ENCODE measurements at places on chromosomes 16 and 17. TPM values are rescaled to one million over a fixed set of nuclear protein-coding genes. Genes with fewer than 3 reads are reported as not detected.

The HBM gene
- total RNA-seq = not detected

The C17orf107 gene
- 0.52 TPM for total RNA-seq

The CCL7 gene
- not detected for total RNA-seq

The P3H4 gene
- 10.7 TPM for total RNA-seq

The WFDC1 gene
- total RNA-seq = 10.9 TPM

The ZC3H7A gene
- total RNA-seq = 42.4 TPM

The SLC5A11 gene
- 2.4 TPM for total RNA-seq

The CLEC19A gene
- not detected for total RNA-seq

Measured in mucosa of descending colon (tissue), 3 donors.